NCI-H1417 treated with DMSO at 0.1 percent for 48 hours (cell line): ENCODE measurements at places on chromosomes 16 and 17.

DNA sequence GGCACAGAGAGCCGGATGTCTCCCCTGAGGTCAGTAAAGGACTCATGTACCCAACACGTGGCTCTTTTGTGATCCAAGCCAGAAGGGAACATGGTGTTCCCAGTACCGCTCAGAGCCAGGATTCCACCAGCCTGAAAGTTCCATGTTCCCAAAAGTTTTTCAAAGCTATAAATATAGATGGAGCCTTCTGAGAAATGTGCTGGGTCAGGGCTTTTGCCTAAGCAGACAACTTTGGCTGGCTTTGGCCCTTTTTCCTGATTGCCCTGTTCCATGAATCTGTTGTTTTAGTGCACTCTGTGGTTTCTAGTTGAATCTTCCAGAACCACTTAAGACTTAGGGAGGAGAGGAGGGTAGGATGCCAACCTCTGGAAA lies 128.5 kb upstream of the HS3ST2 start:
- DNase-seq: no peak

DNA sequence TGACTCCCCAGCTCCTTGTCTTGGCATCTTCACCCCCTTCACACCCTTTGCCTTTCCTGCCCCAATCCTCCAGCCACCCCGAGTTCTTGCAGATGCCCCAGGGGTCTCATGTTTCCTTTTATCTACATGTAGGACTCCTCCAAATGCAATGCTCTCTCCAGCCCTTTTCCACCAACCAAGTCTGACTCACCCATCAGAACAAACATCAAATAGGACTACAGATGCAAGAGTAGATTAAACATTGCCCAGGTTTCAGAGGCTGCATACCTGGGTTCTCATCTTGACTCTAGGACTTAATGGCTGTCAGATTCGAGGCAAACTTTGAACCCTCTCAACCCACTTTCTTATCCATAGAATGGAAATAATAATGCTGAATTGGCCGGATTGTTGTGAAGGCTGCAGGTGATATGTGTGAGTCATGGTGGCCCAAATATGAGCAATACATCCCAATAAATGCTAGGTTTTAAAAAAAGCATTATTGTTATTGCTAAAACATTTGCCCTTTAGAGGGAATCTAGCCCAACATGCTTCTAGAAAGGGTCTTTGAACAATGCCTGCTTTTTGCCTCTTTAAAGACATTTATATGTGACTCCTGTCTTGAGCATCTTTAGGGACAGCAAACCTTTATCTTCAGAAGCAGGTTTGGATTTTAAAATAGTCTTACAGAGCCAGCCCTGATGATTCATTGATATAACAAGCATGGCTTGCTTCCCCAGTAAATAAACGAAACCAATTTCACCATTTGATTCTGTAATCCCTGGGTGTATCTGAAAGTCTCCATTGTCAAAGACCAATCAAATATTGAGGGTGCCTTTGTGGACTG lies 310.1 kb downstream of the FOXL1 start:
- DNase-seq: no peak

GRCh38 chr16:25157271-25157875 lies 45.8 kb downstream of the LCMT1 start:
- DNase-seq: no peak

- no peak for DNase-seq
Observed at GRCh38 chr17:70242781-70243437, 73.6 kb downstream of the KCNJ2 start.

DNA sequence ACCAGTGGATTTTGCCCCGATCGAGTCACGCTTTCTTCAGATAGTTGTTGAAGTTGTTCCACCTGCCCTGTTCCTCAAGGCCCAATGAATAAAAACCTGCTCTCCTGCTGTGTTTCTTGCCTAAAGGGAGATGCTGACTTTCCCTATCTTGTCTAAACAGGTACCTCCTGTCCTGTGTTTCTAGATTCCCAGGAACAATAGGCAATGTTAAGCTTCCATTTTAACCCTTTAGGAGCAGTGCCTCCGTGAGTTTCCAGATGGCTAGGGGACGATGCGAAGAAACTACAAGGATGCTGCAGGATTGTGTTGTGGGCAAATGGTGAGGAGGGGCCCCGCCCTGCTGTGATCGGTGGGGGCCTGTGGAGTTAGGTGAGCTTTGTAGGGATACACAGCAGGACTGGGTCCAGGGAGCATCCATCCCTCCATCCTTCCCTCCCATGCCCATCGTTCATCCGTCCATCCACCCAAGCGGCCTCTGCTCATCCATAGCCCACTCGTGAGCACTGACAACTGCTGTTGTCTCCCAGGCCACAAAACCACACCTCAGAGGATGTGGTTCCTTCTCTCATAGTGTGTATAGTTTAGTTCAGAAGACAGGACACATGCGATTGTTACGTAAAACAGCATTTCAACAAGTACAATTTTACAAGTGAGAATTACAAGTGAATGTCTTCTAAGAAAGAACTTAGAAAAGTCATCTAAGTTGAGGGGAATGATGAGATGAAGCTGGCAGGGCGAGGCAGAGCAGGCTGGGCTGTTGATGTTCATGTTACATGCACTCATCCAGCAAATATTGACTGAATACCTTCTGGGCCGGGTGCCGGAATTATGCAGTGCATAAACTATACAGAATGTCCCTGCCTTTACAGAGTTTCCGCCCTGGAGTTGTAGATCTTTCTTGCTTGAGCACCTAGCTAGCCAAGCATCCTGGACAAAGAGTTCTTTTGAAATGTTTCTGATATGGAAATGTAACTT lies 5.2 kb downstream of the ARSG start:
- DNase-seq: no peak

DNA sequence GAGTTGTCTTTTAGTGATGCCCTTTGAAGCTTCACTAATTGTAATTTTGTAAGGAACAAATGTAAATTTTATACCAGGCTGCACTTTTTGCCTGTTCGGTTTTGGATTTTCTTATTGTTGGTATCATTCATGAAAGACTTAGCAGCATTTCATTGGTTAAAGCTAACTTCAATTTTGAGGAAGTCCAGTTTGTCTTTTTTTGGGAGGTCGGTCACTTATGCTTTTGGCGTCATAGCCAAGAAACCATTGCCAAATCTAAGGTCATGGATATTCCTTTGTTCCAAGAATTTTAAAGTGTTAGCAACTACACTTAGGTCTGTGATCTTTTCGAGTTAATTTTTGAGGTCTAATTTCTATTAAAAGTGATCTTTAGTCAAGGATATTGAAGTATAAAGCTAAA lies 77.1 kb downstream of the PRKCA start:
- DNase-seq: no peak

- no peak for DNase-seq
Observed at GRCh38 chr16:1772362-1772907, at the start of gene EME2. EME2 (plus strand) TSS chr16:1772810; CDS start chr16:1773228, 418 bp downstream.

GRCh38 chr17:58325289-58325726 lies 3.3 kb downstream of the TSPOAP1 start:
- no peak for DNase-seq

DNA sequence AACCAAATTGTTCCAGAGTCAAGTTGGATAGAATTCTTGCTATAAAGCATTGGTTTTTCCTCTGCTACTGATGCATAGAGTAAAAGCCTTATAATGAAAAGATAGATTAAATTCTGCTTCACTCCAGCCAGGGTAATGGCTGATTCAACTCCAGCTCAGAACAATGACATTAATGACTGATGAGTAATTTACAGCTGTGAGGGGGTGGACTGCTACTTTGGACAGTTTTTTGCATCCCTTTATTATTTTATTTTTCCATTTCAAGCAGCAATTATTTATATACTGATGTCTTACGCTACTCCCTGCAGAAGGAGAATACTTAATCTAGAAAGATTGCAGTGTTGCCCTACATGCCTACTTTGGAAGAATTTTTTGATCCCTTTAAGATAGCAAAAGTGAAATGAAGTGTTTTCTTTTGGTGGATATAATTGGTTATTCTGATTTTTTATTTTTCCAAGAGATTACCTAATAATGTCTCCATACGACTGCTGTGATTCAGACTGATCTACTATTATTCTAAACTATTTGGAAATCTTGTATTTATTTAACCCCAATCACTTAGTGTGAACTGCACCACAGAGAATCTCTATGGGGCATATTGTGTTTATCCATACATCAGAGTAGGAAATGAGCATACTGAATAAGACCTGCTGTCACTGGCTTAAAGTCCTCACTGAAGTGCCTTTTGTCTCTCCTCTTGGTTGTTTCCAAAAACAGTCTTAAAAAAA lies 149.5 kb downstream of the TRIM37 start:
- DNase-seq: no peak

GRCh38 chr17:4717791-4718190 lies 7.4 kb downstream of the ARRB2 start:
- no peak for DNase-seq

- no peak for DNase-seq
Observed at GRCh38 chr17:81264640-81265039, 25.5 kb downstream of the NDUFAF8 start.

GRCh38 chr16:53893731-53894435 lies 189.9 kb downstream of the FTO start:
- no peak for DNase-seq

GRCh38 chr17:82938873-82939620 lies 99.2 kb upstream of the ZNF750 start:
- DNase-seq: no peak

DNA sequence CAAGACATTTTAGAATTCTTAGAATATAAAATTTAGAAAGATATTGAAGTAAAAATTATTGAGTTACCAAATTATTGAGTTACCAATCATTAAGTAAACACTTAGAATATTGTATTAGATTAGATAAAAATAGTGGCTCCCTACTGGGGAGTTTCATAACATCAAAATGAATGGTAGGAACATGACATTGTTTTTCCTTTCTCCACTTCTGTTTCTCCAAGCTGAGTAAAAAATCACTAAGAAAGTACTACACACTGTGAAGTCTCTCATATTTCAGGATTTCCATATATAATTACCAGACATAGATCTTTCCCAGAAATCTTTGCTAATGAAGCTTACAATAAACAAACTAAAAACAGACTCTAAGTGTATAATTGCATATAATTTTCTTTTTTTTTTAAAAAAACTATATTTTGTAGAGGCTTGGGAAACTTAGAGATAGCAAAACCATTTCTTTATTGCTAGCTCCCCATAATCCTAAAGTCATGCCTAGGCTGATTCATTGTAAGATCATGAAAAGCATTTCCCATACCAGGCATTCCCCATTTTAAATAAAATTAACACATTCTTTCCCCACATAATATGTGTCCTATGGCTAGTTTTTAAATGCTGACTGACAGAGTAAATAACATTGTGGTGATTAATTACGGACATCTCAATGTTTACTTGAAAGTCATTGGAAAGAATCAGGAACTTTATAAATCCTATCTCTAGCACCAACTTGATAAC lies 1408.7 kb upstream of the GOT2 start:
- no peak for DNase-seq
